ENCODE measurements at places on chromosomes 1 and 21.

GRCh38 chr1:54651608-54652007 lies 10.0 kb downstream of the MROH7 start:
- no peak for DNase-seq

DNA sequence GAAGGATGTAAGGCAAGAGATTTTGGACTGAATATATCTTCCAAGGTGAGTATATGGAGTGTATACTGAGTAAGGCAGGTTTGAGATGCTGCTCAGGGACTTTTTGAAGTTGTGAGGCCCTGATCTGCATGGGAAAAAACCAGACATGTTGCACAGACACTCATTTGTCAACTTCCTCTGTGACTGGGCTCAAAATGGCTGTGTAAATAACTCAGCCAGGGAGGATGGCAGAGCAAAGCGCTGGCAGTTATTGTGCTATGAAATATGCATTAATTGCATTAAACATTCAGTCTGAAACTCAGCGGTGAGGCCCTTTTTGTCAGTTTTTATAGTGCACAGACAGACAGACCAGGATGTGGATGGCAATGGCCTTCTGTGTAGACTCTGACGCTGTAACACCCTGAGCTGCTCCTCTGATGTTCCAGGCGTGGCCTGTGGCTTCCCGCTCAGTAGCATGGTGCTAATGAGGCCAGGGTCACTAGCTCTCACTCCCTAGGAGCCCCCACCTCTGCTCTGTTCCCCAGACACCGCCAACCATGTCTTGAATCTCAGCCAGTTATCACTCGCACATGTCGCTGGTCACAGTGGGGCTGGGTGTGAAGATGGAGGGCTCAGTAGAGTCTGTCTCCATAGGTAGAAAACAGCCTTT lies 307.0 kb upstream of the PROX1 start:
- no peak for DNase-seq

GRCh38 chr1:104768466-104768865 lies 1018.8 kb downstream of the AMY1C start:
- no peak for DNase-seq

GRCh38 chr1:230753586-230754251 lies 6.5 kb downstream of the CAPN9 start:
- DNase-seq, result no peak

- DNase-seq, result no peak
Observed at GRCh38 chr1:247385283-247385682, 30.7 kb upstream of the NLRP3 start.

- no peak for DNase-seq
Observed at GRCh38 chr1:22490309-22490708, 38.7 kb downstream of the ZBTB40 start.

DNA sequence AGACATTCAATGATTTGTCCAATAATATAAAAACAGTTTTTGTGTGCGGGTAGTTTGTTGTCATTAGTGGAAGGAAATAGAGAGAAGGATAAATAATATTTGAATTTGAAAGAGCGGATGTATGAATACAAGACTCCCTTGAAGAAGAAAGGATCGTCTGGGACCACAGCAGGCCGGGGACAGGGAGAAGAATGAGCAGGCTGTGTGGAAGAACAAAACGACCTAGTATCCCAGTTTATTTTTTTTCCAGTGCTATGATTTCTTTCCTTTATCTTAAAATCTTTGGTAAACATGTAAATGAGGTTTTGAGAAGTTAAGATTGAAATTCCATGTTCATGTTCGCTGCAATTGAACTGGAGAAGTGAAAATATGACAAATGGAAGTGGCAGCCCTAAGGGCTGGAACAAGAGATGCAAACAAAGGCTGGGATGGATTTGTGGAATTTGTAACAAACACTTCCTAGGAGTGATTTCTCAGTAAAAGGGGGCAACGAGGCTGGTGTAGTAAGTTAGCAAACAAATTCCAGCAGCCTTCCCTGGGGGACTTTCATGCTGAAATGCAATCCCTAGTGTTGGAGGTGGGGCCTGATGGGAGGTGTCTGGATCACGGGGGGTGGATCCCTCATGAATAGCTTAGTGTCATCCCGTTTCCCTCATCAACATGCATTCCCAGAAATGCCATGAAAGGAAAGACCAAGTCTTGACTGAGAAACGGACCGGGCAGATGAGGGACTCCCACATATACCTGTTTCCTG lies 10.2 kb upstream of the IFI16 start:
- DNase-seq, result no peak

GRCh38 chr1:978069-978834 lies 3.6 kb downstream of the PERM1 start:
- DNase-seq, result no peak

- no peak for DNase-seq
Observed at GRCh38 chr1:87243573-87243972, 85.1 kb upstream of the LMO4 start.

DNA sequence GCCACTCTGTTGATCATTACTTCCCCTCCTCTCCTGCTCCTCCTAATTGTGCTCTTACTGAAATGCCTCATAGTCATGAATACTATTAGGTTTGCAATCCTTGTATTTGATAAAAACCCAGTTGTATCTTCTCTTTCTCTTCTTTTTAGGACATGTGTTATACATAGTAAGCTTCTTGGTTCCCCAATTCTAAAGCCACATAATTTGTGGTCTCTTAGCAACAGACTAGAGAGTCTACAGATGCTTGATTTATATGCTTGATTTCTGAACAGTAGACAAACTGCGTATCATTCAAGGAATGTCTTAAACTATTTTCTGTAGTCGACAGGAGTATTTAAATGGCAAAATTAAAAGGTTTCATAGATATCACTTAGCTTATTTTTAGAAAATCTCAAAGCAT lies 1598.9 kb downstream of the PLA2G4A start:
- DNase-seq, result no peak

GRCh38 chr1:161501234-161501633 lies 4.0 kb upstream of the FCGR2A start:
- DNase-seq, result no peak
